COLO829 (cell line): ENCODE measurements at places on chromosomes 3 and 15.

GRCh38 chr15:69377216-69377970, 36.8 kb upstream of the KIF23 start:
- no peak for DNase-seq

DNA sequence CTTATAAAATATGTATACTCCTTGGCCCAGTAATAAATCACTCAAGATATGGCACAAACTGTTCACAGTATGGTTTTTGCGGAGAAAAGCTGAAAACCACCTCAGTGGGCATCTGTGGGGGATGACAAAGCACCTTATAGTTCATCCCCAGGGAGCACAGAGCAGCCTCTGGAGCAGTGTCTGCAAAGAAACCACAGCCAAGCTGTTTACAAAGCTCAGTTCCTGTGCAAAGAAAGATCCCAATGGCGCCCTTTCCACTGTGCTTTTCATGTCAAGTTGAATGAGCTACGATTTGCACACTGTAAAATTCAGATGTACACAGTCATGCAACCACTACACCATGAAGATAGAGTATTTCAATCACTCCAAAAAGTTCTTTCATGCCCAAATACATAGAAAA, 2.5 kb upstream of the EFCC1 start:
- DNase-seq: no peak

GRCh38 chr3:197711973-197712707, 24.6 kb downstream of the RUBCN start:
- peak; percentile 86 for DNase-seq

GRCh38 chr15:89184357-89184756, 37.0 kb downstream of the RLBP1 start:
- no peak for DNase-seq

- no peak for DNase-seq
These were observed 20.9 kb upstream of the LDHAL6B start for GRCh38 chr15:59185725-59186124.

DNA sequence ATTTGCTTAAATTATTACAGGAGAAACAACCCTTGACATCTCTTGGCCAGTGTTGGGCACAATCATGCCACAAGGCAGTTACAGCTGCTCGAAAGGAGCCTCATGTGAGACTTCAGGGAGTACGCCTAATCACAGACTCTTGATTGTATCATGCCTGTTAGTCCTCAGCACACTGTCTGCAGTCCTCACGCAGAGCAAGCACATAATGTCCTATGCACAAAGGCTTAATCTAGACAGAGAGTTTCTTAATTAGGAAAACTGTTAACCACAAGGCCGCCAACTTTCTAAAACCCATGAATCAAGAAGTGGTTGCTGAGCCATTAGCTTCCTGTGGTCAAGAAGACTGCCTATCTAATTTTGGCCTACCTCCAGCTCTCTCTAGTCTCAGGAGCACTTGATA, 172.0 kb downstream of the UNC13C start:
- DNase-seq: no peak

GRCh38 chr15:88613074-88613944, 7.8 kb upstream of the AEN start:
- no peak for DNase-seq

DNA sequence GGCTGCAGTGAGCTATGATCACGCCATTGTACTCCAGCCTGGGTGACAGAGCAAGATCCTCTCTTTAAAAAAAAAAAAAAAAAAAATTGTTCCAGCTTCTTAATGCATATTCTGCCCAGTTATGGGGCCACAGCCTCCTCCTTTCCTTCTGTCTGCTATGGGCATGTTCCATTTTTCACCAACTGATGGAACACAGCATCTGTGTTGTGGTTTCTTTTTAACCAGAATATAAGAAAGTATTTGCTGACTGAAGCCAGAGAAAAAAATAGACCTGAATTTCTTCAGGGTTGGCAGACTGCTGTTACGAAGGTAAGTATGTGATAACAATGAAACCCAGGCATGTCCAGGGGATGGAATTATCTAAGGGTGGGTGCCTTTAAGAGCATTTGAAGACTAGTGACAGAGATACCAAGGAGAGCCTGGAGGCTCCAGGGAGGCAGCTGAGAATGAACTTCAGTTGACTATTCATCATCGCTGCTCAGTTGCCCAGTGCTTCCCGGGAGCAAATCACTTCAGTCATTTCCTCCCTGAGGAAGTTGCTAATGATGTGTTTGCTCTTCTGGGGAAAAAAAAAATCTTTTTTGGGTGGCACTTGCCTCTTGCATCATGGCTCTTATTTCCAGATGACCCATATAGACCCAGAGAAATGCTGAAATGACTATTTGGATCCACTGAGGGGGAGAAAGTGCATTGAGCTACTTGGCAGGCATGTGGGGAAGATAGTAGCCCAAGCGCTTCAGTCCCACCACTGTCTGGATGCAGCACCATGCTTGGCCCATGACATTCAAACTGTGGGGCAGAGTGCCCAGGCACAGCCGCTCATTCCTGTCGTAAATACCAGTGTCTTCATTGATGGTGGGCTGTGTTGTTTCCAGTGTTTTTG, 14.5 kb downstream of the NCBP2 start:
- no peak for DNase-seq

DNA sequence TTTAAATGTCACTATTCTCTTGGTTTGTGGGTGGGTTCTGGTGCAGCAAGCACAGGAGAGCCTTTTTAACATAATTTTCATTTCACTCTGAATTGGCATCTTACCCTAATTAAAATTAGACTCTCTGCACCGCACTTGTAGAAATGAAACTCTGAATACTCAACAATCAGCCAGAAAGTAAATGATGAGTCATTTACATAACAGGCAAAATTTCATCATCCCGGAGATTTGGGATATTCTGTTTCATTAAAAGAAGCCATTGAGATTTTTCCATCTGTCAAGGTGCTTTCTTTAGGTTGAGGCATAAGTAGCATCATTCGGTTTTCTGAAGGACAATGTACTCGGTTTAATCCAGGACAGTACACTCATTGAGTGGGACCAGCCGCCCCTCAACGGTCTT, 111.0 kb downstream of the RFTN1 start:
- no peak for DNase-seq

DNA sequence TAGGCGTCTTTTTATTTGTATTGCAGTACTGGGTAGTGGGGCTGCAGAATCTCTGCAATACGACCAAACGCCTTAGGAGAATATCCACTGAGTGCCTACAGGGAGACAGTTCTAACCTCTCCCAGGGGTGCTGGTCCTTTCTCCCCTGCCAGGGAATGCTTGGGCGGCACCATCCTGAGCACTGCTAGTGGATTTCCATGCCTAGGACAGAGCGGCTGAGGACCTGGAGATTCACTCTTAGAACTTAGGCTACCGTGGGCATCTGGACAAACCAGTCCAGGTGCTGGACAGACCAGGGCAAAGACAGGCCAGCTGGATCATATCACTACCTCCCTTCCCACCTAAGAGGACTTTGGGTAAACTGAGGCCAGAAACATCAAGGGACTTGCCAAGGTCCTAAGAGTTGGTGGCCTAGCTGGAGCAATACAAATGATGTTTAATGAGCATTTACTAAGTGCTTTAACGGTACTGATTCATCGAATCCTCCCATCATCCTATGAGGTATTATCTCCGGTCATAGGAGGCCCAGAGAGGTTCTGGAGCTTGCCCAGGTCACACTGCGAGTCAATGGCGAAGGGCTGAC, 902 bp downstream of the TMEM44 start:
- no peak for DNase-seq

GRCh38 chr15:36881516-36881915, 218.8 kb downstream of the MEIS2 start:
- no peak for DNase-seq

- no peak for DNase-seq
These were observed 57.3 kb downstream of the DIPK2A start for GRCh38 chr3:144028798-144029411.

DNA sequence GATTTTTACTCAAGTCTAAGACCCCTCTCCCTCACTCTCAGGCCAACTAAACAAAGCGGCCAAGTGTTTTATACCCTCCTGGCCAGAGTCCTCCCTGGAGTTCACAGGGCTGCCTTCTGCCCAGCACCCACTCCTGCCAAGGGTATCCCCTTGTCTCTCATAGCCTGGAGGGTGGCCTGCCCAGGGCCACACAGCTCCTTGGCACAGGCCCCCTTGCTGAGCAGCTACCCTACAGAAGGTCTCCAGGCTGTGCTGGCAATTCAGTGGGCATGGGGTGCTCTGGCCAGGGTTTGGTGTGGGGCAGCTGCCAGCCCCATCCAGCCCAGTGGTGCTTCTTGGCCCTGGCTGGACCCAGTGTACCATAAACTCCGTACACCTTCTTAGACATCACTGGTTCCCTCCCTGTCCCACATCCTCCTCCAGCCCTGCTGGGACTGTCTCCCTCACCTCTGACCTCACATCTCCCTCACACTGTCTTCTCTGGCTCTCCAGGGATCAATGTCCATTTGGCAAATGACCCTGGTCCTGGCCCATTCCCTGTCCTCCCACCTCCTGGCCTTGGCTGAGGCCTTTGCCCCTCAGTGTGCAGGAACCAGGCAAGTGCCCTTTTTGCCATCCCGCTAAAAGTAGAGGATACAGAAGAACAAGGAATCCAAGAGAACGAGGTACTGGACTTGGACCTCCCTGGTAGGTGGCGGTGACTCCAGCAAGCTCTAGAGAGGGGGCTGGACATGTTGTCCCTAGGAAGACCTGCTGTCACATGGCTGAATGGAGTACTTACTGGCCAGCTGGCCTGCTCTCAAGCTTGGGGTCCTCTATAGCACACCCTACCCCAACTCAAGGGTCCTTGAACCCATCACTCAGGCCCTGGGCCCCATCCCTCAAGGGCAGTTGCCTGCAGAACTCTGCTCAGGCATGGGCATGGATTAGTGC, 50.0 kb upstream of the TRPM1 start:
- DNase-seq: no peak

DNA sequence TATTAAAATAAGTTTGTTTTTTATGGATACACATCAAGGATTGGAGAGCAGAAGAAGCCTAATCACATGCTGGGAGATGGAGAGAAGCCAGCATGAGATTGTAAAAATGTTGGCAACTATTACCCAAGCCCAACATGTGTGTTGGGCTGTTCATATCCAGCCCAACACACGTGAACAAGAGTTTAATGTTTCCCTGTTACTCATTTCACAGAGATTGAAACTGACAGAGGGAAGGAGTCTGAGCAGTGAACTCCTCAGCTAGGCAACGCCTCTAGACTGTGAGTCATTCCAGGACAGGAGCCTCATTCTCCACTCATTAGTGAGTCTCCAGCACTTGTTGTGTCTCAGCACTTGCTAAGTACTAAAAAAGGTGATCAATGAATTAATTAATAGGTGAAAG, 43.2 kb upstream of the CMSS1 start:
- DNase-seq: no peak

- DNase-seq: peak; percentile 24
These were observed 54.0 kb downstream of the NR1D2 start for GRCh38 chr3:23999012-23999641.

- DNase-seq: no peak
These were observed 63.4 kb downstream of the ESYT3 start for GRCh38 chr3:138497851-138498250.

- DNase-seq: no peak
These were observed 8.5 kb upstream of the CHMP2B start for GRCh38 chr3:87218560-87218959.

- peak; percentile 48 for DNase-seq
These were observed 23.5 kb downstream of the MAGEF1 start for GRCh38 chr3:184688251-184688881.

- no peak for DNase-seq
These were observed 43.4 kb downstream of the APBA2 start for GRCh38 chr15:28929200-28929599.

DNA sequence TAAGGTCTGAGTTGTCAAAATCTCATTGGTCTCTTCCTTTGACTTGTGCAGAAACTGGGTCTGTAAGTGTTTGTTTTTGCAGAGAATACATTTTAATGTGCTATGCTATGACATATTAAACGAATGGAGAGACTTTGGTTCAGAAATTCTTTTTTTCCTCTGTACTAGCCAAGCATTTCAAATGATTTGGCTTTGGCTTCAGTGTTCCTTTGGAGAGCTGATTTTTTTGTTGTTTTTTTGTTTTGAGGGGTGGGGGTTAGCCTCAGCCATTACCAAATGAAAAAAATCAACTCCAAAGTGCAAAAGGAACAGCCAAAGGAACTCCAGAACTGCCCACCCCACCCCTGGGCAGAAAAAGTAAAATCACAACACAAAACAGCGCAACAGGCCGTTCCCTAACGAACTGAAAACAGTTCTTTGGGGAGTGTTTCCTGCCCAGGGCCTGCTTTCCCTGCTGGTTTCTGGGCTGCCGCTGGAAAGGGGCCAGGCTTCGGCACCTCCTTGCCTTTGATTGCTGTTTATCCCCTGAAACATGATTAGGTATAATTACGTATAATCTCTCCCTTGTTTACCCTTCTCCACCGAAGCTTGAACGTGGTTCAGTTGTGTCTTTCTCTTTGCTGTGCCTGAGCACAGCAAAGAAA, 57.6 kb upstream of the NEO1 start:
- no peak for DNase-seq

GRCh38 chr3:149608987-149609386, 48.8 kb downstream of the WWTR1 start:
- no peak for DNase-seq

DNA sequence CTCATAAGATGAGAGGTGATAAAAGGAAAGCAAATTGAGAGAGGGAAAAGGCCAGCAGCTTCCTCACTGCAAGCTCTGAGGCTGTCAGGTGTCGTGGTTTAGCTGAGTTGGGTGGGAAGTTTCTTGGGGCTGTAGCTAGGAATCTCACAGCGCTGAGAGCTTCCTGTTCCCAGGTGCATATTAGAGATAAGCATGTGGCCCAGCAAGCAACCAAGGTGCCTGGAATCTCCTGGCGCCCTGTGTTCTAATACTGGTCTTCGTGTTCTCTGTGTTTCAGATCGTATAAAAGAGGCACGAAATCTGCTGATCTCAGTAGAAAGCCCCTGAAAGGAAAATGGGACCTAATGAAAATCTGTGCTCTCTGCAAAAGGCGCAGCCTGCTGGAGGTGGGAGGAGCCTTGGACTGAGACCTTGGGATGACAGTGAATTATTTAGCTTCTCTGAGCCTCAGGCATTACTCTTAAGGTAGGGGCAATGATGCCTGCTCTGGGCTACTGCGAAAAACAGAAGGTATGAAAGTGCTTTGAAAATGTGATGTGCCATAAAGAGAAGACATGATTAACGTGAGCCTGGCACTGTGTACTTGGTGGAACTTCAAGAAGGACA, 499.9 kb downstream of the TBL1XR1 start:
- no peak for DNase-seq

- DNase-seq: no peak
These were observed 44.5 kb downstream of the SNAPC5 start for GRCh38 chr15:66452971-66453580.

GRCh38 chr15:27783678-27784077, 315.4 kb downstream of the OCA2 start:
- no peak for DNase-seq

- DNase-seq: no peak
These were observed 1.3 kb downstream of the SLC28A2 start for GRCh38 chr15:45253330-45253729.

GRCh38 chr3:194808640-194809097, 123.0 kb downstream of the FAM43A start:
- DNase-seq: no peak
